Stimulated activated CD8-positive, alpha-beta memory T cell treated with anti-CD3 and anti-CD28 coated beads, Interleukin-7, amount 100 ng/mL, for 48 hours (primary cell): ENCODE measurements at places on chromosomes 4 and X.

- peak; percentile 62 for DNase-seq
Measured at GRCh38 chr4:6180841-6181631, 19.3 kb downstream of the JAKMIP1 start.

DNA sequence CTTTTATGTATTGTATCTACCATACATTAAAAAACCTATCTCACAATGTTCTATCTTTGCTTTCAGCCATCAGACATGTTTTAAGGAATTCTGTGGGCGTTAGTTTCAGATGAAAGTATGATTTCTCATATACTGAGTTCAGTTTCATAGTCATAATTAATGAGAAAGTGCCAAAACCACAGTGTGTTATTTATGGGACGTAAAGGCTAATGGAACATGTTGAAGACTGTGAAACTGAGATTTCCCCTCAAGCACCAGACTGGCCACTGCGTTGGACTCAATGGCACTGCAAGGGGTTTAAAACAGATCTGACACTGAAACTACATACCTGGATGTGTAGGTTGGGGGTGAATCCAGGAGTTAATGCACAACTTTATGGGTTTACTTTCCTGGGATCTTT lies 32.0 kb downstream of the F8 start:
- no peak for DNase-seq

GRCh38 chr4:94413085-94413840 lies 38.5 kb upstream of the PDLIM5 start:
- no peak for DNase-seq

DNA sequence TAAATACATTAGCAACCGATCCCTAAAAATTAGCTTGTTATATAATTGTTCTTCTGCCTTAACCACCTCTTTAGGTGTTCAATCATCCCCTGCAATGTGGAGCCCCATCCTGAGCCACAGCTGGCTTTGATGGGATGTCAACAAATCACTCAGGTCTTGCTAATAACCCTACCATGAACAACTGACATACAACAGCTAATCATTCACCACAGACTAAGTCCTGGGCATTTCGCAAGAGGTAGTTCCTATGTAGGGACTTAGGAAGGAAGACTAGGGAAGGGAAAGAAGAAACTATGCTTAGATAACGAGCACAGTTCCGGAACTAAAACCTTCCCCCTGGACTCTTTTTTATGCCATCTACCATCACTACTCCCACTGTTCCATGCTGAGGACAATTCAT lies 63.6 kb upstream of the PTCHD1 start:
- DNase-seq: no peak

- no peak for DNase-seq
Measured at GRCh38 chr4:90419124-90419711, 292.0 kb downstream of the CCSER1 start.

- DNase-seq: no peak
Measured at GRCh38 chrX:46634577-46634976, 61.0 kb downstream of the CHST7 start.

GRCh38 chr4:127134490-127134889 lies 498.3 kb upstream of the INTU start:
- DNase-seq: no peak

GRCh38 chrX:24577091-24577490 lies 70.1 kb downstream of the PCYT1B start:
- no peak for DNase-seq

GRCh38 chr4:15778289-15779241 lies at the start of gene CD38:
Gene CD38, plus strand, starts transcription at chr4:15778328. Its CDS starts 87 bp downstream, at chr4:15778415.
- DNase-seq: peak; percentile 33

DNA sequence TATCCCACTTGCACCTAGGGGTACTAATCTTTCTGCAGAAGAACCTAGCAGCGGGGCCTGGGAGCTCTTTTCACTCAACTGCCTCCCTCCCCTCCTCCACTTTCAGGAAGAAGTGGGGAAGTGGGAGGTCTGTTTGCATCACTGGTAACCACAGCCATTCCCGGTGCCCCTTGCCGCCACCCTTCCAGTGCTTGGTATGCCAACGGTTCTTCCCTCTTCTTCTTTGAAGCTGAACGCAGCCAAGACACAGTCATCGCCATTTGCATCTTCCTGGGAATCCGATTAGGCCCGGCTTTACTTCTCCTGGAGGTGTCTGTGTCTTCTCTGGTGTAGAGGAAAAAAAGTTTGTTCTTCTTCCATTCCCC lies 47.2 kb upstream of the RBPJ start:
- no peak for DNase-seq

GRCh38 chr4:185265942-185266341 lies 56.5 kb downstream of the SNX25 start:
- DNase-seq: no peak

DNA sequence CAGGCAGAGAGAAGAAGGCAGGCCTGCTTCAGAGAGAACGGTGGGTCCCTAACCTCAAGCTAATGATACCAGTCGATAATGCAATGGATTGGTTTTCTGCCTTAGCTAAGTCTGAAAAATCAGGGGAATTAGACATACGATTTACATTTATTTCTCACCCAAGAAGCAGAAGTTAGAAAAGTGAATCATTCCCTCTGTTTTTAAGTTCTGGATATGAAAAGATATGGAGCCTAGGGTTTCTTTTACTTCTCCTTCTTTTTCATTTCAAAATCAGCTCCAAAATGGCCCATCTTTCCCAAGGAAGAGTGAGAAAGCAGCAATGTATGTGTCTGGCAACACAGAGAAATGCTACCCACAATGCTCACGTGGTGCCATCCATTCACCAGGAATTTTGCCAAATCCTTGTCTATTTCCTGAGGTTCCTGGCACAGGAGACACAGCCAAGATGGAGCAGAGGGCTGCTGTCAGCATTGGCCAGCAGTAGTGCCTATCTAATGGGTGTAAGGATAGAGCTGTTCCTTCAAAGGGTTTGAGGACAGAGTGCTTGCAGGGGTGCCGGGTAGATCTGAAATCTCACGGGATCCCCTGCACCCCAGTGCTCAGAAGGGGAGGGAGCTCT lies 231.5 kb downstream of the MAML3 start:
- DNase-seq: no peak

- DNase-seq: no peak
Measured at GRCh38 chr4:14568351-14568750, 433.9 kb upstream of the CPEB2 start.

DNA sequence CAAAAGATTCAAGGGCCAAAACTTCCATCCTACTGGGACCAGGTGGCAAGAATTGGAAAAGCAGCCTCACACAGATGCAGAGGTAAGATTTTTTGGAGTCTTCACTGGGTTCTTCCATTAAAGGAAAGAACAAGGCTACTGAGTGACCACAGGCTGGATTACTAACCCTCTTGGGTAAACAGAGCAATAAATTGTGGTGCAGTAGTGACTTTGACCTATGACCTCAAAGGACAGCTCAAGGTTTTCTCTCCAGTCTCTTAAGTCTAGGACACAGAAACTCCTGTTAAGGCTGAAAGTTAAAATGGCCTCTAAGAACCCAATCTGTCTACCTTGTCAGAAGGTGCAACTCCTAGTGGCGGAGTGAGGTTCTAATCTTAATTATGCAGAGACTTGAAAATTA lies 464.9 kb downstream of the SMARCA1 start:
- DNase-seq: no peak

GRCh38 chr4:113636438-113636818 lies 125.1 kb downstream of the CAMK2D start:
- DNase-seq: no peak

GRCh38 chrX:71563921-71564320 lies 14.3 kb upstream of the GCNA start:
- no peak for DNase-seq

- no peak for DNase-seq
Measured at GRCh38 chrX:105696870-105697269, 125.5 kb upstream of the NRK start.

GRCh38 chr4:145839151-145839550 lies 99.5 kb downstream of the ZNF827 start:
- no peak for DNase-seq

- DNase-seq: no peak
Measured at GRCh38 chr4:176479767-176480166, 160.0 kb downstream of the SPCS3 start.

DNA sequence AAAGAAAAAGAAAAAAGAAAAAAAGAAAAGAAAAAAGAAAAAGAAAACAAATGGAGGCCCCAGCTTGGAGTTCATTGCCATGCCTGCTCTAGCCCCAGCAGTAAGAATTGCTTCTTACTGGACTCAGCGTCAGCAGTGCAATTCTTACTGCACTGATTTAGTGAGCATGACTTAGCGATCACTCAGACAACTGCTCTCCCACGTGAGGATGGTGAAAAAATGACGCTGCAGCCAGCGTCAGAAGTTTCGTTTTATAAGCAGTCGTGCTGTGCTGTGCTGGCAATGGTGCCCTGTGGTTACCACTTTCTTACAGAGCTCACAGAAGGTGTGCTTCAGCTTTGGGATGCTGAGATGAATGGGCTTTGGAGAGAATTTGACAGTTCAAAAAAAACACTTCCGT lies 68.3 kb upstream of the DDX3X start:
- peak; percentile 62 for DNase-seq

DNA sequence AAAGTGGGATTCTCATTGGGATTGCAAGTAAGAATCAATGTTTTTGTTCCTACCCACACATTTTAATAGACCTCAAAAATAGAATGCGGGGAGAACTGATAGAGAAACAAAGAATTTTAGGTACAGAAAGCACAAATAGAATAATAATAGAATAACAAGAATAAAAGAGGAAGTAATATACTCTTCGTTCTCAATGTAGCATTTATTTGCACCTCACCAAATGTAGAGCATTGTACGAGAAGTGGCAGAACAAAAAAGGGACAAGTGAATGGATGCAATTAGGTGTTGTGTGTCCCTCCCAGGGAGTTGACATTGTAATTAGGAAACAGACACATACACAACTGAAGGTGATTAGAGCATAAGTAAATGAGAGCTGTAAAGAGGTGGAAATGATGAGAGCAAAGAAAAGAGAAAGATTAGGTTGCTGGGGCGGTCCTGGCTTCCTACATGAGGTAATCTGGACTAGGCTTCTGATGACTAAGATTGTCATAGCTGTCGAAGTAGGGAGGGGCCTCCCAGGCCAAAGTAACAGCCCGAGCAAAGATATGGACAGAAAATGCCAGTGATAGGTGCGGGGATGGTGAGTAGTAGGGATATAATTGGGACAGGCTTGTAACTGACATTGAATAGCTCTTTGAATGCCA lies 10.4 kb downstream of the RAB9A start:
- no peak for DNase-seq

- no peak for DNase-seq
Measured at GRCh38 chr4:182901337-182901736, 15.8 kb downstream of the DCTD start.

DNA sequence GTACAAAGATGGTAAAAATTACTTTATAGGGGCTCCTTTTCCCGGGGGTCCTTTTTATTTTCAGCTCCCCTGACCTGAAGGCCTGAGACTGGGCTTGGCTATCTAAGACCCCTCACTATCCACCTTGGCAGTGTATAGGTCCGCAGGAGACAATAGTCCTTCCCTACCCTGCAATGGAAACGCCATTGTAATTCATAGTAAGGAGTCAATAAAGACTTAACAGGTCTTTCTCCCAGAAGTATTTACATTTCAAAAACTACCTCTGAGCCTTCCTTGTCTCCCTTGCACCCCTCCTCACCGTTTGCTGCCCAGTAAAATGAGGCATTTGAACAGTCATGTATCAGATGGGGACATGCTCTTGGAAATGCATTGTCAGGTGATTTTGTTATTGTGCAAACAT lies 401.2 kb upstream of the CNKSR2 start:
- no peak for DNase-seq

DNA sequence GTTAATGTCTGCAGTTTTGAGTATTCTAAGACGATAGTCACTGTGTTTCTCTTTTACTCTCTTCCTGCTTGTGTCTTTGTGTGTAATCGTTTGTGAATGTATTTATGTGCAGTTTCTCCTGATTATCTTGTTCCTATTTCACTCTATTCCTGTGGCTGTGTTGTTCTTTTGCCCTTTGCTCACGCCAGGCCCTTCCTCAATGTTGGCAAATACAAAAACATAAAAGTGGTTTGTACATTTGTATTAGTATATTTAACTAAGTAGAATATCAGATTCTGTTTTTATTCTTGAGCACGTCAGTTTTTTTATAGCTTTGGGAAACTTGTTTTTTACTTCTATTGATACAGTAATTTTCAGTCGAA lies 107.6 kb upstream of the BMPR1B start:
- no peak for DNase-seq

- no peak for DNase-seq
Measured at GRCh38 chrX:140766024-140766611, 56.6 kb downstream of the LINC00632 start.

- no peak for DNase-seq
Measured at GRCh38 chr4:69025191-69025998, 70.9 kb upstream of the UGT2B7 start.

DNA sequence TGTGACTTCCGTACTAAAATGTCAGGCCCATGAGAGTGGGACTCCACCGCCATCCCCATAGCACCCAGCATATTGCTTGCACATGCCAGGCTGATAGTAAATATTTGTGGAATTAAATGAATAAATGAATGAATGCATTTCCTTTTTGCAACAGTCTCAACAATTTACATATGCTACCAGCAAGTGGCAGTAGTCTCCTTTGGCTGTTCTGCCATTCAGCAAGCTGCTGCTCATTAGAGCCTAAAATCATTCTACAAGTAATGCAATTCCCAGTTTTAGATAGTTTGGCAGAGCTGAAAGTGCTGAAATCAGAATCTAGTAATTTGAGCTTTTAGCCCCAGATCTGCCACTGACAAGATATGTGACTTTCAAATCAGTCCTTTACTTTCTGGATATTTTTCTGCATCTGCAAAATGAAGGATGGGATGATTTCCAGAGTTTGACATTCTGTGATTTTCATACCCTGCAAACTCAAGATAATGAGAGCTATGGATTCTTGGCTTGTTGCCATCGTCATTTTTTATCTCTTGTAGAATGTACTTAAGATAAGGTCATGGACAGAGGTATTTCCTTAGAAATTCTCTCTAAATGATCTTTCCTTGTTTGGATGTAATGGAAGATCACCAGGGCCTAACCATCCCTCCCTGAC lies 35.7 kb upstream of the INTS6L start:
- no peak for DNase-seq

GRCh38 chr4:156778606-156779005 lies 193.0 kb downstream of the PDGFC start:
- DNase-seq: no peak

DNA sequence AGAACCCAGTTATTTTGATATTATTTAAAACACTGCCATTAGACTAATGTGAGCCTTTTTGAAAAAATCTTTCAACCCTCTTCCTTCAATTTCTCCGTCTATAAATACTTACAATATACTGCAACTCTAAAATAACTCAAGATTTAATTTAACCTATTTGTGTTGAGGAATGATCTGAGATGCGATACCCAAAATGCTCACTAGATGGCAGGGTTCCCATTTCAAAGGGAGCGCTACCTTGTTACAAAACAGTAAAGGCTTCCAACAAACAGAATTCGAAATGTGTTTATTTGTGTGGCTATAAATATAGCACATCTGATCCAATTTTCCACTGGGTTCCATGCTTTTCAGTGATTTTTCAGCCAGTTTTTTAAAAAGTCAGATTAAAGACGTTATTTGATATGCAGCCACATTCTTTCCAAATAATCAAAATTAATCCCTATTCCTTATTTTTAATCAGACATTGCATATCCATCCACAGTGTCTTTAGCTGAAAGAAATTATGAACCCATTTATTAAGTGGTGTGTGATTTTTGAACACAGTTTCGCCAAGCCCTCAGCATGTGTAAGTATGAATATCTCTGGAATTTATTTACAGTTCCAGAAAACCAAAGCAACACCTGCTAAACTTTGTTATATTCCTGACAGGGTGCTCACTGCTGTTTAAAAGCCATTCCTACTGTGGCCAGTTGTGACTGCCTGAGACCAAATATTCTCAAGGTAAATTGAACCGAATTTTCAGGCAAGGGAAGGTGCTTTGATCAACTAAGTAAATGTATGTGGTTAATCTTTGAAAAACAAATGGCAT lies 668.0 kb upstream of the LCORL start:
- no peak for DNase-seq
